SK-N-SH (cell line): ENCODE measurements at places on chromosomes 6 and 20.

DNA sequence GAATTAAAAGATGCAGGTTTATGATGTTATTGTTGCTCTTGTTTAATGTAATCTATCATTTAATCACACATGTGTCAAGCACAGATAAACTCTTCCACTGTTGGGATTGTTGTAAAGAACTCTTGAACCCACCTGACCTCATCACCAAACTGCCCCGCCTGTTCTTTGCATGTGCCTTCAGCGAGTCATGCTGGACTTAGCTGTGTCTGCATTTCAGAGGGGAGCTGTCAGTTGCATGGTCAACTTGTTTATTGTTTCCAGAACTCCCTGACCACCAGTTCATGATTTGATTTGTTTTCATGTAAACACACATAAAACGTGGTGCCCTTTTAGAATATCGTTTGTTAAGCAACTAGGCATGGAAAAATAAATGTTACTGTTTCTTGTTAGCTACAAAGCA, 93.6 kb downstream of the KHDC1L start:
- DNase-seq = no peak

- peak; percentile 43 for DNase-seq
These were observed 26.7 kb downstream of the IYD start for GRCh38 chr6:150395388-150396009.

- DNase-seq = no peak
These were observed 28.2 kb downstream of the SNX5 start for GRCh38 chr20:17940224-17940971.

- DNase-seq = no peak
These were observed 84.5 kb downstream of the SESN1 start for GRCh38 chr6:109009962-109010704.

DNA sequence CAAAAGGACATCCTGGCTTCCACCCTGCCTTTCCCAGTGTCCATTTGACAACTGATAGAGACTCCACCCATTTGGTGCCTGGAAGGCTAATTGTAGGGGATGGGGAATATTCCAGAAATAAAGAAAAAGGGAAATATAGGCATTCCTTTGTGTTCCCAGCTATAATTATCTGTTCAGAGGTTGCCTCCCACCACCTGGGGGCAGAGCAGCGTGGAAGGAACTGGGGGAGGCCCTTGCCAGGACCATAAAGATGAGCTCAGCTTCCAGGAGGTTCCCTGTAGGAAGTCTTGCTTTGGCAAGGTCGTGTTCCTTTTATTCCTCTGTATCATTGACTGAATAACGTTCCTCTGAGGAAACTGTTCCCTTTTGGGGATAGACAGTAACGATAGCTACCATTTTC, 214.7 kb downstream of the TFAP2C start:
- no peak for DNase-seq

DNA sequence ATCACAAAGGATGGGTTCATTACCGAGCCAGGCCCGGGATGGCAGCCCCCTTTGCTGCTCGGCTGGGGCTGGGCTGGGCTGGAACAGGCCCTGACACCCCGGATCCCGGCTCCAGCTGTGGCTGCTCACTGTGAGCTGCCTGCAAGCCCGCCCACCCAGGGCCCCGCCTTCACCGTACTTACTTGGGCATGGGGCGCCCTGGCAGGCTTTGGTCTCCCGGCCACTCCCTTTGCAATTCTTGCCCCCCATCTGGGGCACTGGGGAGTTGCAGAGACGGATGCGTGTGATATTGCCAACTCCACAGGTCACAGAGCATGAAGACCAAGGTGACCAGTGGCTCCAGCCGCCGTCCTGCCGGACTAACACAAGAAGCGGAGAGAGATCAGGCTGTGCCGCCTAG, 16.7 kb downstream of the THBS2 start:
- DNase-seq = no peak

DNA sequence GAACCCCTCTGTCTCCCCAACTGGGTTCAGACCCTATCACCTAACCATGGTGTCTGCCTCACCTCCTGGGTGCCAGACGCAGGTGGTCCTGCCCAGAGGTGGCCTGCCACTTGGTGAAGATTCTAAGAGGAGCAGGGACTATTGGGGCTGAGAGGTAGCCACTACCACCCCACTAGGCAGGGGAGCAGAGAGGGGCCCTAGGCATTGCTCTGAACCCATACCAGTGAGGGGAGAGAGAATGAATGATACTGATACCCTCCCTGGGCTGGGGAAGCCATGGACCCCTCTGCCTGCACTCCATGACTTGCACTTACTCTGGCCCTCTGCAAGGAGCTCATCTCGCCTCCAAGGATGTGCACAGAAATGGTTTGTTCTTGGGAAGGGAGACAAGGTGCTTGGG, 31.7 kb upstream of the SPDEF start:
- no peak for DNase-seq

DNA sequence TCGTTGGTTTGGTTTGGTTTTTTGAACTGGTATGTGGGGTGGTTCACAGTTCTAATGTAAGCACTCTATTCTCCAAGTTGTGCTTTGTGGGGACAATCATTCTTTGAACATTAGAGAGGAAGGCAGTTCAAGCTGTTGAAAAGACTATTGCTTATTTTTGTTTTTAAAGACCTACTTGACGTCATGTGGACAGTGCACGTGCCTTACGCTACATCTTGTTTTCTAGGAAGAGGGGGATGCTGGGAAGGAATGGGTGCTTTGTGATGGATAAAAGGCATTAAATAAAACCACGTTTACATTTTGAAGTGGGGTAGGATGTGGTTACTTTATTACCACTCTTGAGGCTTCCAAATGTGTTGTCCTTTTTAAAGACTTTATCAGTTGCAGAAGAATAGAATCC, 168.0 kb downstream of the ZMYND8 start:
- no peak for DNase-seq

DNA sequence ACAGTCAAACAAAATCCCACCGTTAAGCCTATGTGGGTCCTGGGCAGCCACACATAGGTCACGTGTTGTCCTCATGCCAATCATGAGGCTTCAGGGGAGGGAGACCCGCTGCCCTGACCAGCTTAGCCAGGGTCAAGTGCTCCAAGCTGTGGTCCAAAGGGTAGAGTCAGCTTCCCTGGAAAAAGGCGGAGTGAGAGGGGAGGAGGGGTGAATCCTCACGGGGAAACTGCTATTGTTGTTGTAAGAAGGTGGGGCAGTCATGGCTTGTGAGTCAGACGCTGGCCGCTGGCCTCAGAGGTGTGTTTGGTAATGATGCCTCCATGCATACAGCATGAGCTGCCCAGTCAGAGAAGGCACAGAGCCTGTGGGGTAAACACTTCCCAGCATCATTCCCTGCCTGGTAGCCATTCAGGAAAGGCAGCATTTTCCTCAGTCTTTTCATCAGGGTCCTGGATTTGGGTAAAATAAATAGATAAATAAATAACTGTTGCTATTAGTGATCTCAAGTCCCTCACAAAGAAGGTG, 8.7 kb downstream of the CST3 start:
- DNase-seq = no peak

DNA sequence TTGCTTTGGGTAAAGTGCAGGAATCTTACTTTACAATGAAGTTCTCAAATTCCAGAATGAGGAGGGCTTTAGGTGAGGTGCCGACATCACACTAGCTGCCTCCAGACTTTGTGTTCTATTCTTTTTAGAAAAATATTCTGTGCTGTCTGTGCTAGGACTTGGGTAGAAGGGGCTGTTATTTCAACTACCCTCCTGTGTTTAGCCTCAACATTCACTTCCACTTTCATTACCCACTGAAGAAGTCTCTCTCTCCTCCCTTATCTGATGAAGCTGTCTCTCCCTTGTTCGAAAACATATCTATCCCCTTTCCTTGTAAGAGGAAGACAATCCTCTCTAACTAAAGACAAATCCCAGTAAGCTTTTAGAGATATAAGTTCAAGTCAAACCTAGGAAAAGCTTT, 25.0 kb upstream of the BRPF3 start:
- no peak for DNase-seq

- DNase-seq = no peak
These were observed 84.6 kb downstream of the KIF16B start for GRCh38 chr20:16488616-16489015.

DNA sequence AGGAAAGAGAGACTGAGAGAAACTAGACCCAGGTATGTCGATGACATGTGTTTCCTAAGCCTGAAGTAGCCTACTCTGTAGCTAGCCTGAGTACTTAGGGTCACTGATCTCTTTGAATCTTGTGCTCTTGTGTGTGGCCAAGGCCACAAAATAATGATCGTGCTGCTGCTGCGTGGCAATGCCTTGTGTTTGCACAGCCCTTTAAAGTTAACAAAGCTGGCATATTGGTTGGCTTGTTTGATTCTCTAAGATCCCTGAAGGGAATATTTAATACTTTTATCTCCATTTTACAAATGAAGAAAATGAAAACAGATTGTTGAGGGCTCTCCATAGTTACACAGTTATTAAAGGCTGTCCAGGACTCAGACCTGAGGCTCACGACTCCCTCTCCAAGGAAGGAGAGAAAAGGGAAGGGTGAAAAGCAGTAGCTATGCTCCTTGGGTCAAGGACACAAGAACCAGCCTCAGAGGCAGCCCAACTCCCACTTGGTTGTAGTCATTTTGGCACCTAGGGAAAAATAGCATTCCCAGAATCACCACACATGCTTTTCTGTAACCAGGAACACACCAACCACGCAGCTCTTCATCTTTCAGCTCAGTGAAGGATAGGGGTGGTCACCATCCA, 130.7 kb downstream of the LRFN2 start:
- no peak for DNase-seq

- no peak for DNase-seq
These were observed 24.1 kb downstream of the ALDH8A1 start for GRCh38 chr6:134925800-134926199.

DNA sequence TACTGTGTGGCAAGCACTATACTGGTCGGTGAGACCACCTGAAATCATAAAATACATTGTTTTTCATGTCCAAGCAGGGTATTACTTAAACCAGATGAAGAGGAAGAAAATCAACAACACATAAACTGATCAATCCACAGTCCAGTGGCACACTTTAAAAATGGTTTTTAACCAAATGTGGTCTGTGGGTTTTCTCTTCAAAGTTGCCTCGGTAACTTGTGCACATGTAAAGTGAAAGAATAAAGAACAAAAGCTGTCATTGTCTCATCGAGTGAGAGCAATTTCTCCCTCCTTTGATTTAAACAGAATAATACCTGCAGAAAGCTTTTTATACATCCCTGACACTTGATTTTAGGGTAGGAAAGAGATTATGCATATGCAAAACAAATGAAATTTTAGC, 3.7 kb downstream of the FLRT3 start:
- DNase-seq = no peak
